Bronchial epithelial cell (primary cell): ENCODE measurements at places on chromosomes 4 and X.

GRCh38 chrX:40281336-40282005 lies 183.7 kb upstream of the BCOR start:
- no peak for DNase-seq

DNA sequence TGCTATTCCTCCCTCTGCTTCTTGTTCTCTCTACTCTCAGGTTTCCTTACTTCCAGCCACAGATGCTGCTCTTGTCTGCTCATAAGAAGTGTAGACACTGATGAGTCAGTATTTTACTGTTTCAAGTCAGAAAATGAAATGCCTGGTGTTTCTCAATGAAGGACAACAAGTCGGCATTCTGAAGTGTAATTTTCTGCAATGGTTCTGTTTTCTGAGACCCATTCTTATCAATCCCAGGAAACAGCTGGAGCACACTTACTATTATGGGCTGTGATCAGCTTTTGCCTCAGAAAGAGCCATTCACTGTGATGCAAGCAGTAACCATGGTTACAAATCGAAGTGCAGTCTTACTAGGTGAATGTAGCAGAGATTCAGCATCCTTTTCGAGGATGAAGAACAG lies 42.0 kb downstream of the SLC4A4 start:
- DNase-seq = peak; percentile 29

DNA sequence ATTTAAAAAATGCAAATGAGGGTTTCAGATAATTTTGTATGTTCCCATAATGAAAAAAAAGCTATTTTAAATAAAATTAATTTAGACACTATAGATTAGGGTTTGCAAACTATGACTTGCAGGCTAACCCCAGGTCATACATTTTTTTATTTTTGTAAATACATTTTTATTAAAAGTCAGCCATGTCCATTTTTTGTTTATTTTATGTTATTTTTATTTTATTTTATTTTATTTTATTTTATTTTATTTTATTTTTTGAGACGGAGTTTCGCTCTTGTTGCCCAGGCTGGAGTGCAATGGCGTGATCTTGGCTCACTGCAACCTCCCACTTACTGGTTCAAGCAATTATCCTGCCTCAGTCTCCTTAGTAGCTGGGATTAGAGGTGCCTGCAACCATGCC lies 460.6 kb downstream of the IL15 start:
- DNase-seq = no peak

DNA sequence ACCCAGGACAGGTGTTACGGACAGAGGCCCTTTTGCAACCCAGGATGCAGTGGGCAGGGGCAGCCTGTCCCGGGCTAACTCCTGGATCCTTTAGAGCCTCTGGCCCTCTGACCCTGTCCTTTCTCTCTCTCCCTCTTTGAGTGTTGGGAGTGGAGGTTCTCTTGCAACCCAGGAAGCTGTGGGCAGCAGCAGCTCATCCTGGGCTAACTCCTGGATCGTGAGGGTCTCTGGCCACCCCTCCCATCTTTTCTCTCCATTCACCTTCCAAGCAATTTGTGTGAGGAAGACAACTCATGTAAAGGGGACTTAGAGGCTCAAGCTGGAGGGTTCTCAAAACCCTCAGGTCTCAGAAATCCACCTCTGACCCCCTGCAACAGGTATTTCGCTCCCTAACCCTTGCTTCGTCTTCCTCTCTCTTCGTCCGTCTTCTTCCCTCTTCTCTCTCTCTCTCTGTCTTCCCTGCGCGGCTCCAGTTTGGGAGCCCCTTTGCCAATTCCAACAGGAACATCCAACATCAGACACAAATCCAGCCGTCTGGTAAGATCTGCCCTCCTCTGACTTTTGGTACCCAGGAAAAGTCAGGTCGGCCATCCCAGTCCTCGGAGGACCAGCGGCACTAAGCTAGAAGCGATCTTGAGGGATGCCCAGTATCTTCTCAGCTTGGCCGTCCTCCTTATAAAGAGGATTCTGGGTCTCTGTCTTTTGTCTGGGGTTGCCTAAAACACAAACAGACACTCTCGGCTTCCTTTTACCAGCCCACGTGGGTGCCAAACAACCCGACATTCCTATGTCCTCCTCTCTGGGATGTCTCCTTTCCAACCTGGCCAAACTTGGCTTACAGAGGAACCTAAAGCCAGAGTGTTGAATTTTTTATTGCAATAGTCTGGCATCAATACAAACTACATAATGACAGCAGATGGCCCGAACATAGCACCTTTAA lies 7.9 kb downstream of the ASMTL start:
- DNase-seq = no peak

DNA sequence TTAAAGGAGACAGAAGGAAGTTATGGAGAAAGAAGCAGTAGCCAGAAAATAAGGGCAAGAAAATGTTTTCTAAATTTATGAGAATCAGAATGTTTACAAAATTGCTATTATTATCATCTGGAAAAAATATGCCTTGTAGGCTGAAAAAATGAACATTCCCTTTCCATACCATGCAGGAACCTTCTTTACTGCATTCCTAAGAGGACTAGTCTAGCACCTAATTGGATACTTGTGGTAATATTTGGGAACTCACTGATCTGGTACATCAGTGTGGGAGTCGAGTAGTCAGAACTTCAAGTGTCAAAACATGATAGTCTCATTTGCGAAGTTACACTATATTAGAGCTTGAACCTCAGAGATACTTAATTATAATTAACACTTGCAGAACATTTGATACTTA lies 51.9 kb downstream of the TET2 start:
- DNase-seq = no peak

- no peak for DNase-seq
Observed at GRCh38 chrX:37818031-37818430, 29.3 kb downstream of the DYNLT3 start.

- DNase-seq = no peak
Observed at GRCh38 chr4:27484216-27484615, 623.6 kb downstream of the STIM2 start.

DNA sequence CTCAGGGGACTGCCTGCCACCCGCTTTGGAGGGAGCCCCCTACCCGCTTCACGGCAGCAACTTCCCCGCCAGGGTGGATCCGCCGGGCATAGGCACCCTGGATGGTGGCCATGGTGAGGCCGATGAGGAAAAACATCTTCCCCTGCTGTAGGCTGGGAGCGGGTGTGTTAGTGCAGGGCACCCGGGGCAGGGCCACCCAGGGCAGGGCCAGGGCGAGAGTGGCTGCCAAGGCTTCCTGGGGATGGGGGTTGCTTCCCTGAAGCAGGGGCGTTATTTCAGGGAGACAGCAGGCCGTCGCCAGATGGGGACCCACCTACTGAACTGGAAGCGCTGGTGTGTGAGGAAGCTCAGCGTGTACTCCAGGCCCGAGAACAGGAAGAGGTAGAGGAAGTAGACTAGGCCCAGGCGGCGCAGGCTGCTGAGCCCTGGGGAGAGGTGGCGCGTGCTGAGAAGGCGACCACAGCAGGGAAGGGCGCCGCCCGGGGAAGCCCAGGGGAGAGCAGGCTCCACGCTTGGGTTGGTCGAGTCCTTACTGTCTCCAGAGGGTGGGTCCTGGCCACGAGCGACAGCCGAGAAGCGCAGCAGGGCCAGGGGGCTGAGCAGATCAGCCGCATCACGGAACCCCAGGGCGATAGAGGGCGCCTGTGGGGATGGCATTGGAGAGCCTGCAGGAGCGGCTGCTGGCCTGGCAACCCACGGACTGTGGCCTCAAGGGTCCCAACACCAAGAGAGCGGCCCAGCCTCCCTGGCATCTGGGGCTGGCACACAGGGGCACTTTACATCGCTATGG lies 31.5 kb downstream of the NOP14 start:
- no peak for DNase-seq

GRCh38 chr4:82360298-82361177 lies 13.3 kb downstream of the HNRNPD start:
- DNase-seq = peak; percentile 43

- DNase-seq = no peak
Observed at GRCh38 chr4:172866421-172866820, 302.2 kb upstream of the GALNT7 start.

DNA sequence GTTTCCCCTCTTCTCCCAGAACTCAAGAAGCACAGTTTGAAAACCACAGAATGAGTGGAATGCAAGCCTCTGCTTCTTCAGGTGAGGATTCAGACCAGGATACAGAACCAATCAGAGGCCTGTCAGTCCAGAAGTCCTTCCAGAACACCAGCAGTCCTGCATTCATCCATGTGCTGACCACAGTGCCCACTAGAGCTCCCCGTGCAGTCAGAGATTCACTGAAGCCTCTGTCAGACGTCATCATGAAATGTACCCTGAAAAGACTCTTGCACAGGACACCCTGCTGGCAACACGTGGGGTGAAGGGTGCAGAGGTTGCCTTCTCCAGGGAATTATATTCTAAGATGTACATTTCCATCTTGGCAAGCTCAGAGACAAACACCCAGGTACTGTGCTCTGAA lies 75.9 kb upstream of the LSM6 start:
- DNase-seq = no peak

GRCh38 chr4:28209371-28209924 lies 1348.8 kb downstream of the STIM2 start:
- no peak for DNase-seq

GRCh38 chr4:96676754-96677435 lies 837.0 kb downstream of the PDHA2 start:
- no peak for DNase-seq

GRCh38 chr4:133146574-133147241 lies 2.4 kb upstream of the PCDH10 start:
- DNase-seq = peak; percentile 15

DNA sequence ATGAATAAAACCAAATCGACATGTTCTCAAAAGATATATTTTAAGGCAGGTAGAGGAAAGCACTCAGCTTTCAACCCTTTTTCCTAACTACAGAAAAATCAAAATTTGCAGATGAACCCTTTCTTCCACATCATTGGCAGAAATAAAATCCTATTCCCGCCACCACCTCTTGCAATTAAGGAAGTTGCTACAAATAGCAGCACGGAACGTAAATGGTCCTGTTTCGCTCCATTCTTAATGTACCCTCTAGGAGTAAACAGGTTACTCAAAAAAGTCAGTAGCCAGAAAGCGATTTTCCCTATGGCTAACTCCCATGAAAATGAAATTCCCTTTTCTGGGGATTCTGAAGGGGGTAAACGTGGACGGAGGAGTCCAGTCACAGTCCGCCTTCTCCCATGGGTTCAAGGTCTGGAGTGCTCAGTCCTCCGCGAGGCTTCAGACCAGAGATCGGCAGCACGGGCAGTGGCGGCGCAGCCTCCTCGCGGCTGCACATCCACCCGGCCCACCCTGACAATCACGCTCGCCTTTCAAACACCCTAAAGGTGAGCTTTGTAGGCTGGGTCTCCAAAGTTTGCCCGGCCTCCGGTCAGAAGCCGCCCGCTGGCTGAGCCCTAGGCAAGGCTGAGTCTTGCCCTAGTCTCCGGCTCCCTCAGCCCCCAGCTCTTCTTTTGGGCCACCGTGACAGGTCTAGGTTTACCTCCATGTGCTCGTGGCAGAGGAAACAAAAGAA lies 1.8 kb downstream of the ATP11C start:
- DNase-seq = no peak

GRCh38 chr4:91577864-91578263 lies 725.9 kb upstream of the GRID2 start:
- no peak for DNase-seq

- no peak for DNase-seq
Observed at GRCh38 chr4:152962150-152962549, 26.0 kb downstream of the FHDC1 start.

- DNase-seq = no peak
Observed at GRCh38 chrX:17525266-17525665, 150.3 kb downstream of the NHS start.

- DNase-seq = no peak
Observed at GRCh38 chrX:44938111-44938510, 65.1 kb downstream of the KDM6A start.

DNA sequence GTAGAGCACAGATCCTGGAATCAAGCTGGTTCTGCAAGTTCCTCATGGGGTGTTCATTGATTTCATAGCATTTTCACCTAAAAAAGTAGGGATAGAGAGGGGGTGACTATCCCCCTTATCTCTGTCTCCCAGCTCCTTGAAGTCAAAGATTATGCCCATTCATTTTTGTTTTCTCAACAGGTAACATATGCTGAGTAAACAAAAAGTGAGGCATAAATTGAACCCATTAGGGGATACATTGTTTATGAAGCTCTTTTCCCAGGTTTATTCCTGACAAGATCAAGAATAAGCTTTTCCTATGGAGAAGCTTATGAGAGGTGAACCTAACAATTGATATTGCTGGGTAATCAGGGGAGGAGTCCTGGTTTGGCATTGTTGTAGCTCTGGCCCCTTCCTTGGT lies 9.2 kb upstream of the ANAPC4 start:
- no peak for DNase-seq

- no peak for DNase-seq
Observed at GRCh38 chr4:105014635-105015034, 132.0 kb upstream of the TET2 start.

- no peak for DNase-seq
Observed at GRCh38 chr4:101050088-101050836, 297.1 kb downstream of the PPP3CA start.

GRCh38 chr4:5666741-5667140 lies 41.6 kb downstream of the EVC2 start:
- no peak for DNase-seq

GRCh38 chrX:15600745-15601144 lies at the start of gene ACE2:
Gene ACE2 (minus strand): TSS chrX:15600960. CDS start chrX:15600911, 49 bp downstream.
- no peak for DNase-seq

- no peak for DNase-seq
Observed at GRCh38 chr4:38678078-38678477, 14.1 kb downstream of the KLF3 start.

DNA sequence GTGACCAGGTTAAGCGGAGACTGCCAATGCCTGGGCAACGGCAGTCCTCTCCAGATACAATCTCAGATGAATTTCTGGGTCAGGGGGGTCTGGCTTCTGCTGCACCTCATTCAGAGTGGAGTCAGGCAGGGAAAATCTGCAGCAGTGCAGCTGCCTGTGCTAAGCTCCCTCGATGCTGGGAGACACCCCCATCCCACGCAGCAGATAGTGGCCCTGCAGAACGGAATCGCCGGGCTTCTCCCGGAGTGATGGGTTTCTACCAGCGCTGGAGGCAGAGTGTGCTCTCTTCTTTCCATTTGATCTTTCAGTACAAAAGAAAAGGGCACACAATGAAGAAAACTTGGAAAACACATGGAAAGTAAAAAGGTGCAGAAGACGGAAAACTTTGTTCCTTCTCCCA lies 5.2 kb downstream of the ABLIM2 start:
- no peak for DNase-seq

DNA sequence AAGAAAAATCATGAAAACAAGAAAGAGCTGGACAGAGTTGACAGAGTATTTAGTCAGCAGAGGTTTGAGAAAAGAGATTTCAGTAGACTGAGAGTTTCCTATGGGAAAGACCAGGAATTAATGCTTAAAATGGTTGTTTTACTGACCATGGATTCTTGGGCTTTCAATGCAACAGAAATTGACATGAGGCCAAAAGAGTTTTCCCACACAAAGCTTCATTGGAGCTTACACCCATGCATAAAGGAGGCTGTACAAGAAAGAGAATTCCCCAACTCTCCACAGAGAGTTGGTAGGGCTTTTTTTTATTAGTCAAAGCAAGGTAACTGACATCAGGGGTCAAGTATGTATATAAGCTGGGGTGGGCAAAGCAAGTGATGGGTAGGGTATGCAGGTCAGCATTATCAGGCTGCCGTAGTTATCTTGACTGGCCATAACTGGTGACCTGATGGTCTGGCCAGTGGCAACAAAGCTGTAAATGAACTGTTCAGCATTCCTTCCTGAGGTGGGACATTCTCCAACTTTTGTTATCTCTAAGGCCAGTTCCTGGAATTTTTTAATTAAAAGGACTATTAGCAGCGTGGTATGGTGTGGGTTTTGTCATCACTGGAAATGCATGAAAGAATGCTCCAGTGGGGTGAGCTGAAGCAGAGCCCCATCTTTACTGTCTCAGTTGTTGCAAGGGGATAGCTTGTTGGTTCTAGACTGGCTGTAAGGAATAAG lies 117.0 kb downstream of the ADAM29 start:
- DNase-seq = no peak

GRCh38 chrX:109880629-109881028 lies 122.3 kb upstream of the TMEM164 start:
- DNase-seq = no peak
